ENCODE measurements at places on chromosomes 5 and 9.

DNA sequence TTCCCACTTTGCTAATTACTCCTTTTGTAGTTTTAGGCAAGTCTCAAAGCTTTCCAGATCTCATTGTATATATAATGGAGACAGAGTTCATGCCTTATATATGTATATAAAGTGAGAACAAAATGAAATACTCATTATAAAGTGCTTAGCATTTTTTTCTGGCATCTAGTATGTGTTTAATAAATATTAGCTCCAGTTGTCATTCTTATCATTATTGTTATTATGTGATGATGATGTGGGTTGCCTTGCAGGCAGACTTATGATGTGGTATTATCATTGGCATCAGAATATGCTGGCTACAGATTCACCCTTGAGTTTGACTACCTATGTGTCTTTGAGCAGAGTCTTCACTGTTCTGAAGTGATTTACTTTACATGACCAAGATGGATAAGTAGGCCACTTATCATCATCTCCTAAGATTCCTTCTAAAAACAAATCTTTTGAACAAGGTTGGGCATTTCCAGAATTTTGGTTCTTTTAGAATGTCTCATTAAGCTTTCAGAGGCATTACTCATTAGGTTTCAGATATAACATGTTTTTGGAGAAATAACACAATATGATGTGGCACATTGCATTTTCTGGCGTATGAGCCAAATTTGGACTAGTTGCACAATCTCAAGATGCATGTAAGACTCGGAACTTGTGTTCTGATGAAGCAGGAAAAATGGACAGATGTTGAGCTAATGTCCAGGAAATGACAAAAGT lies 145.6 kb upstream of the TNC start:
- DNase-seq: no peak

DNA sequence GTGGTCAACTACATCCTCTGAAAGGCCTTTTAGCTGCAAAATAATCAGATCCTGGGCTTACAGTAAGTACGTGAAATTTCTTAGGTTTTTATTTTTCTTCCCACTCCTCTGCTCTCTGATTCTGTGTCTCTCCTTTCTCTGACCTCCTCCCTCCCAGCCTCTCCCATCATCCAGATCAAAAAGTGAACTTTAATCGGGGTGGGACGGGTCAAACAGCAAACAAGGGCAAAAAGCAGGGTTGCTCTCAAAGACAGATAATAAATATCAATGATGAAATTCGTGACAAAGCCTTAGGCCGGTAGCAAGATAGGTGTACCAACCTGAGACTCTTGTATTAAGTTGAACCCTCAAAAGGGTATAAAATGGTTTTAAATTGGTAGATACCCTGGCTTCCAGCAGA lies 76.1 kb downstream of the RANBP17 start:
- no peak for DNase-seq

GRCh38 chr5:36300927-36301540 lies 668 bp downstream of the RANBP3L start:
- no peak for DNase-seq

GRCh38 chr5:102414448-102414847 lies 84.4 kb downstream of the SLCO6A1 start:
- no peak for DNase-seq

GRCh38 chr5:43140286-43140685 lies 19.6 kb downstream of the ZNF131 start:
- no peak for DNase-seq

DNA sequence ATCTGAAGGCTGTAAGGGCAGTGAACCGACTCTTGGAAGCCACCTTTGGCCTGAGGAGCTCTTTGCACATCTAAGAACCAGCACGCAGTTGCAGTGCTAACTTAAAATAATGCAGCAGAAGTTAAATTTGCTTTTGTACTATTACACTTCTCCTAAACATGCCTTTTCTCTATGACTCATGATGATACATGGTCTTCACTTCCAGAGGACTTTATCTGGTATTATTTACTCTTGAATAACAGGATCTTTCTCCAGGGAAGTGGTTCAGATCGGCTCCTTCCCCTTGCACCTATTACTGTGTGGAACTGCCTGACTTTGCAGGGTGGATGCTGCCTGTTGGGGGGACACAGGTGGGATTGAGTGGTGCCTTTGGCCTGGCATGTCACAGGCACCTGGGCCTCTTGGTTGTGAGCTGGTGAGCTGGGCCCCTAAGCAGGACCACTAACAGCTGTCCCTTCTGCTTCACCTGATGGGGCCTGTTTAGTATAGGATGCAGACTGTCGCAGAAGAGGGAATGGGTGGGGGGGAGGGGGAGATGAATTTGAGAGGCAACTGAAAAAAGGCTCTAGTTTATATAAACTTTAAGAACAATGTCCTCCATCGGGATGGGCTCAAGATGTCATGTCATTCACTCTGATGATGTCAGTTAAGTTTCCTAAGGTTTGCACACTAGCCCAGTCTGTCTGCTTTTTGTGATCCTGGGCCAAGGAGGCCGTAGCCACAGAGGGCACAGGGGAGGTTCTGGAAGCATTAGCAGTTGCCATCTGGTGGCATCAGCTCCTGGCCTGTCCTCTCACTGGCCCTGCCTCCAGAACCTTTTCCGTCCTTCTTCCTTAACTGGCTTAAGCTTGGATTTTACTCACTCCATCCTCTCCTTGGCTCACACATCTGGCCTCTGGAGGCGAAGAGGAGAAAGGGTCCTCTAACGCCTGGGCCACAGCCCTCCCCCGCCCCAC lies 33.9 kb upstream of the GABBR2 start:
- DNase-seq: no peak

- no peak for DNase-seq
Measured at GRCh38 chr5:88109818-88110217, 158.8 kb downstream of the TMEM161B start.

DNA sequence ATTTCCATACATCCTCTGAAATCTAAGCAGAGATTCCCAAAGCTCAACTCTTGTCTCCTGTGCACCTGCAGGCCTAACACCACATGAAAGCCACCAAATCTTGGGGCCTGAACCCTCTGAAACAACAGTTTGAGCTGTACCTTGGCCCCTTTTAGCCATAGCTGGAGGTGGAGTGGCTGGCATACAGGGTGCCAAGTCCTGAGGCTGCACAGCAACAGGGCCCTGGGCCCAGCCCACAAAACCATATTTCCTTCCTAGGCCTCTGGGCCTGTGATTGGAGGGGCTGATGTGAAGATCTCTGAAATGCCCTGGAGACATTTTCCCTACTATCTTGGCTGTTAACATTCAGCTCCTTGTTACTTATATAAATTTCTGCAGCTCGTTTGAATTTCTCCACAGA lies 26.5 kb downstream of the DOCK2 start:
- no peak for DNase-seq

- no peak for DNase-seq
Measured at GRCh38 chr5:96316017-96316416, 117.0 kb downstream of the PCSK1 start.

- no peak for DNase-seq
Measured at GRCh38 chr5:150665044-150665443, 4.0 kb downstream of the MYOZ3 start.

DNA sequence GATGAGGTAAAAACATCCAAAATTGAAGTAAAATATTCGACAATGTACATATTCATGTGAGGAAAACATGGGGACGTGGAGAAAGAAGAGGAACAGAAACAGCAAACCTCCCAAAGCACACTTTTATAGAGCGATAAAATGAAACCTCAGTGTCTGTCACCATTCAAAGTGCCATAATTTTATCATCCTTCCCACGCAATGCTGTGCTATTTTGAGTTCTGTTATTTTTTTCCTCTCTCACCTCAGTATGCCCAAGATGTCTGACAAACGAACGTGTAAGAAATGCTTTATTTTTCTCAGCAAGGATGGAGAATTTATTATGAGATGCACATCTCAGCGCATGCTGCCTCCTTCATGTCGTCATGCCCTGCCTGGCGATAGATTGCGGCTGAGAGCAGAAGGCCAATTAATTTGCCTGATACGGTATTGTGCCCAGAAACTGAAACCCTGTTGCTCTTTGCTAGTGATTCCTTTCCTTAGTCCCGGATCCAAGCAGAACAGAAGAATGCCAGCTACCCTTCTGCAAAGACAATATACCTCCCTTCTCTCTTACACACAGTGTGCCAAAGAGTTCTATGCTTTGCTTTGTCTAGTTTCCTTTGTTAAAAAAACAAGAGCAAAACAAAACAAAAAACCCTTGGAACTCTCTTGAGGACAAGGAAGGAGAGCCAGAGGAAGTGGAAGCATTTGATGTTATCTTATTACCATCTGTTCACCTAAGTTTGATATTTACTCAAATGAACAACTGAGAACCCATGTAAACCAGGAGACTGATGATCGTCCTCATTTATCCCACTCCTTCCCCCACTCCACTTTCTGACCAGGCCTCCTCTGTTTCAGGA lies 192.4 kb downstream of the SEMA6A start:
- no peak for DNase-seq

GRCh38 chr5:88745093-88745696 lies 137.8 kb downstream of the MEF2C start:
- no peak for DNase-seq

DNA sequence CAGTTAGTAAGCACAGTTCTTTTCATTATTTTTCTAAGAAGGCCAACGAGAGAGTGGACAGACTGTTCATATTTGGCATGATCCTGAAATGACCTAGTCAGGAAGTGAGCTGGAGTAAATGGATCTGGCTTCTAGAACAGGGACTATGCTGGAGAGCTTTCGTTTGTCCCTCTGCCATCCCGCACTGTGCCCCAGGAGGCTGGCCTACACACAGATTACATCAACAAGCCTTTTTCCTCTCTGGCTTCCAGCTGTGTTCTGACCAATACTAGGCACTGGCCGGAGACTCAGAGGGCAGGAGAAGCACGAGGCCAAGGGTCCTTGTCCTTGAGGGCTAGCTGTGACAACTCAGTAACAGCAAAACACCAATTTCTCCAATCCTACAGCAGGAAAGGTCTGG lies 127.8 kb downstream of the MED27 start:
- peak; percentile 80 for DNase-seq

- DNase-seq: no peak
Measured at GRCh38 chr5:170173227-170173626, 59.6 kb upstream of the C5orf58 start.

GRCh38 chr5:158470764-158471534 lies 612.0 kb upstream of the CLINT1 start:
- no peak for DNase-seq
